Urothelium cell line (cell line): ENCODE measurements at places on chromosomes 6 and 20.

DNA sequence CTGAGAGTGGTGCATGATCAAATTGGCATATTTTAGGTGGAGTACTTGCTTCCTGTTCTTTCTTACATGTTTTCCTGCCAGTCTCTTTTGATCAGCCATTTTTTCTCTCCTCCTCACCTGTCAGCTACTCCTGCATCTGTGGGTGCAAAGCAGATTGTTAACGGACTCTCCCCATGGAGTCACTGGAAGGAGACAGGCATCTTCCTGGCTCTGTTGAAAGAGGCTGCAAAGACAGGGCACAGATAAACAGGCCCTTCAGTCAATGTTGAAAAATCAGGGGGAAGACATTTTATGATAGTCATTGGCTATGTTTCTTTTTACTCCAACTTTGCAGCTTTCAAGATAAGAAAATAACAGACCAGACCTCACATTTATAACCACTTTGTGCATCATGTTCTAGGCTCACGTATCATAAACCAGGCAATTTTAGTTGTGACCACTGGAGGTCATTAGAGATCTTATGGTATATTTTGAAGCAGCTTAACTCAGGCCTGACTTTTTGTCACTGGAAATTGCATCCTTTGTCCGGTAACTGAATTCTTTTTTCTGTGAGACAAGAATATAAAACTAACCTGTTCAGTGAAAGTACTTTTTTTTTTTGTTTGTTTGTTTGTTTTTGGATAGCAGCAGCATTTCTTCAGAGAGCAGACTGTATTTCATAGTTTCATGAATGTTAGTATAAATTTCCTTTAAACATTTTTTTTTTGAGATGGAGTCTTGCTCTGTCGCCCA, 20.1 kb downstream of the ECT2L start:
- peak; percentile 48 for DNase-seq

GRCh38 chr20:13515291-13515690, 123.4 kb downstream of the TASP1 start:
- no peak for DNase-seq

GRCh38 chr20:20489054-20489453, 121.2 kb downstream of the INSM1 start:
- no peak for DNase-seq

GRCh38 chr6:89694428-89694827, 55.9 kb upstream of the LYRM2 start:
- DNase-seq: no peak

DNA sequence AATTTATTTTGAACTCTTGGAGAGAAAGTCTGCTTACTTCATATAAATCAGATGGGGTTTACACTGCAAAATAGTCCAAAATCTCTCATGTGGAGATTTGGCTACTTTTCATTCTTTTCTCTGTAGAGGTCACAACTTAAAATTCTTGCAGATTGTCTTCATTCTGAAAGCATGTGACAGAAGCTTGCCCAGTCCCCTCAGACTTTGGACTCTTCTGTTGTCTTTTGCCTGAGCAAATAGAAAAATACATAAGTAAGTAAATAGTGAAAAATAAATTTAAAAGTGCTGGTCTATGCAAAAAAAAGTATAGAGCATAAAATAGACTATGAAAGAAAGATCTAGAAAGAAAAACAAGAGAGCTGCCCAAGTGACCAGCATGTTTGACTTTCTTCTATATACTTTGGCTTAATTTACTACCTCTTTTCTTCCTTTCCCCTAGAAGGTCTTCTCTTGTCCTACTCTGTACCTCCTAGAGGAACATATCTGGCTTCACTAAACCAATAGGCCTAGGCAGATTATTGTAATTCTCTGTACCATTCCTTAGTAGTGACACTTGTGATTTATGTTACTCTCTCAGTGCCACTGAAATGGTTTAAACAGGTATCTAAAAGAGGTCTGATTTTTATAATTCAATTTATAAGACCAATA, 260.9 kb downstream of the TENT5A start:
- no peak for DNase-seq

- DNase-seq: no peak
Measured at GRCh38 chr20:24763386-24764026, 185.6 kb upstream of the CST7 start.

GRCh38 chr6:13273931-13274706, 54.2 kb downstream of the TBC1D7 start:
- DNase-seq: peak; percentile 29

DNA sequence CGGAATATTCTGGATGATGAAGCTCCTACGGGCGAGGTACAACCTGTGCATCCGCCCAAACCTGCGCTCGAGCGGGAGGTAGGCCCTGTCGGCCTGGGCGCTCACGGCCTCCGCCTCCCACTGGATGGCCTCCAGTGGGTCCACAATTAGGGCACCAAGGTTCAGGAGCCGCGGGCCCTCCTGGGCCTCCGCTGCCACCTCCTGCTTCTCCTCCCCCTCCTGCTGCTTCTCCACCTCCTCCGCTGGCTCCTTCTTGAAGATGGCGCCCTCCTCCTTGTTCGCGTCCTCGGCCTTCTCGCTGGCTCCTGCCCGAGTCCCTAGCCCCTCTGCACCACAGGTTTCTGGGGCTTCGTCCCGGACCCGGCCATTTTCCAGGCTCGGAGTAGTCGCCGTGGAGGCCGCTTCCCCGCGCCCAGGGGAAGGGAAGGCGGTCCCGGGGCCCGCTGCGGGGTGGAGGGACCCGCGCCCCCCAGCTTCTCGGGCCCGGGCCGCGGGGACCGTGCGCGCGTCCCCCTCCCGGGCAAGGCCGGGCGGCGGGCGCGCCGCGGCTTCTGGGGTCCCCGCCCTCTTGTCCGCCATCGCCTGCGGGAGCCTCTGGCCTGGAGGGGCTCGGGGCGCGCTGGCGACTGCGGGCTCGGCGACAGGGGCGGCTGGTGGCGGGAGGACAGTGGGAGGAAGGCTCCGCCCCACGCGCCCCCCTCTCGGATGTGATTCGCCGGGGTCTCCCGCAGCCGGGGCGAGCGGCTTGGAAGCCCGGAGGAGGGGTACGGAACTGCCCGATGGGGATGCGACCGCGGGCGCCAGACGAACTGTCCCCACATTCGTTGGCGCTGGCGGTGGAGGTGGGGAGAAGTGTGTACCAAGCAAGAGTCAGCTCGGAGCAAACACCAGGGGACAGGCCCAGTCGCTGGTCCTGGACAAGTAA, 17.6 kb downstream of the PLAGL2 start:
- DNase-seq: no peak

- DNase-seq: no peak
Measured at GRCh38 chr6:36268478-36269275, 1.2 kb upstream of the PNPLA1 start.
